ENCODE measurements at places on chromosomes 11 and 22.

DNA sequence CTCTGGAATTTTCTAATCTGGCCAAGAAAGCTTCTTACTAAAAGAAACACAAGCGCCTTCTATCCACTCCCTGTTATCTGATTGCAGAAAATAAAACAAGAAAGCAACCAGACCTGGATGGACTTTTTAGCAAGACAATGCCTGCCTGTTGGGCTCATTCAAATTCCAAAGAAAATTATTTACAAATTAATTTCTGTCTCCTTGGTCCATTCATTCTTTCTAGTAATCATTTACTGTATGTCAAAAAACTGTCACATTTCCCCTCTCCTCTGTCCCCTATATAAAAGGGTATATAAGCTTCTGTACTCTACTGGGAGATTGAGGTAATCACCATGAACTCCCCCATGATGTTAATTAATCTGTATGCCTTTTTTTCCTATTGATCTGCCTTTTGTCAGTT lies 279.9 kb downstream of the DLG2 start:
- no peak for DNase-seq

GRCh38 chr11:37712251-37712650 lies 1114.2 kb upstream of the RAG2 start:
- no peak for DNase-seq

DNA sequence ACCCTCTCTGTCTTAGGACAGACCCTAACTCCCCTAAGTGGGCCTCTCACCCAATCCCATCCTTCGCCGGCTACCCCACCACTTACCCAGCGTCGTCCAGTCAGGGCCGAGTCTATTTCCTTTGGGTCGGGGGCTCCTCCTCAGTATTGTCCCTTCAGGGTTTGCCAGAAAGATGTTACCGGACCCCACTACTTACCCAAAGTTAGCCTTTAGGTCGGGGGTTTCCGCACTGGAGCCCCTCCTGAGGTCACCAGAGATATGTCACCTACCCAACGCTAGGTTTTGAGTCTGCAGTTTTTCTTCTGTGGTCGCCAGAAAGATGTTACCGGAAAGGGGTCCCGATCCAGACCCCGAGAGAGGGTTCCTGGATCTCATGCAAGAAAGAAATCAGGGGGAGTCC lies 17.9 kb upstream of the B4GALNT4 start:
- DNase-seq: no peak

DNA sequence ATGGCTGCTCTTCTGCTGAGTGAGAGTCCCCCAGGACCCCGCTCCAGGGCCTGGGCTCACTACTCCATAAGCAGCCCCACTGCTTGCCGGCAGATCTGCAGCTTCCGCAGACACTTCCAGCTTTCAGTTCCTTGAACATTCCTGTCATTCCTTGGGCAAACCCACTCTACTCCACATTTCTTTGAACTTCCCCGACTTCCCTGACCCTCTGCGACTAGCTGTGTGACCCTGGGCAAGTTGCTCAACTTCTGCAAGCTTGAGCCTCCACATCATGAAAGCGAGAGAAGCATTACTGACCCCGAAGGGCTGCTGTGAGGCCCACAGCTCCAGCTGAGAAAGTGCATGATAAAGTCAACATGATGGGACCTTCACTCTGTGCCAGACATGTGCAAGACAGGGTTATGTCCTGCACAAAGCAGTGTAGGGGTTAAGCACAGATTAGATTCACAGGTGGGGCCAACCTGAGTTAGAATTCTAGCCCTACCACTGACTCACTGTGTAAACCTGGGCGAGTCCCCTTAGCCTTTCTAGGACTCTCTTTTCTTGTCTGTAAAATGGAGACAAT lies 51.8 kb downstream of the THAP12 start:
- DNase-seq: no peak

DNA sequence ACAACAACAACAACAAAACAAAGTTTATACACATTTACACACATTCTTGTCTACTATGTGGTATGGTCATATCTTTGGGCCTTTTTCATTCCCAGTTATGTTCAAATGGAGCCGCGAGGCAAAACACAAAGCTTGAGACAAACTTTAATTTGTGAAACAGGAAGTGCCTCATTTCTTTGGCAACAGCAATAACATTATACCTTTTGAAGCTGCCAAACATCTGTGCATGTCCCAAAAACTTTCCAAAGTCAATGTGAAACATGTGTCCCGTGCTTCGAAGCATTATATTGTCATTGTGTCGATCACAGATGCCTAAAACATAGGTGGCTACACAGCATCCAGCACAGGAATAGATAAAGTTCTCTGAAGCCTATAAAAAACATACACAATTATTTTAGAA lies 25.0 kb upstream of the RPS13 start:
- DNase-seq: no peak

- DNase-seq: peak; percentile 50
Measured at GRCh38 chr22:37198258-37199102, 10.4 kb upstream of the C1QTNF6 start.

GRCh38 chr11:32374261-32374711 lies 61.1 kb downstream of the WT1 start:
- no peak for DNase-seq

- no peak for DNase-seq
Measured at GRCh38 chr11:70763606-70764005, 365.3 kb downstream of the CTTN start.

Data from D721Med (cell line).